ENCODE measurements at places on chromosomes 7 and 10. TPM values are rescaled to one million over a fixed set of nuclear protein-coding genes. Genes with fewer than 3 reads are reported as not detected.
A peak's percentile ranks its signal among the peaks of the same experiment; 100 is the strongest.

DNA sequence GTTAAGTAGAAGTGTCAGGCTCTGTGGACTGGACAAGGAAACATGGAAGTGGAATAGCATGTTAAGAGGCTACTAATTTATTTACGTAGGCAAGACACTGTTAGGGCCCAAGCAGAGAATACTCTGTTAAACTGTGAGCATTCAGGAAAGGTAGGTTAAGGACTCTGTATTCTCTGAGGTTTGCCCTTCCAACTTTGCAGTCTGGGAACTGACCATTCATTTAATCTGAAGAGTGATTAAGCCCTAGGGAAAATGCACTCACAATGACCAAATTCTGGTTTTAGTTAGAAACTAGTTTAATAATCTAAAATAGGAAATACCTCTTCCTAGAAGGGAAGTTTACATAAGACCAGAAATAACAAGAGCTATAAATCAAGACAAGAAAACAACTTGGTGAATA is 266.6 kb downstream of the SUGCT start:
- DNase-seq, result no peak

DNA sequence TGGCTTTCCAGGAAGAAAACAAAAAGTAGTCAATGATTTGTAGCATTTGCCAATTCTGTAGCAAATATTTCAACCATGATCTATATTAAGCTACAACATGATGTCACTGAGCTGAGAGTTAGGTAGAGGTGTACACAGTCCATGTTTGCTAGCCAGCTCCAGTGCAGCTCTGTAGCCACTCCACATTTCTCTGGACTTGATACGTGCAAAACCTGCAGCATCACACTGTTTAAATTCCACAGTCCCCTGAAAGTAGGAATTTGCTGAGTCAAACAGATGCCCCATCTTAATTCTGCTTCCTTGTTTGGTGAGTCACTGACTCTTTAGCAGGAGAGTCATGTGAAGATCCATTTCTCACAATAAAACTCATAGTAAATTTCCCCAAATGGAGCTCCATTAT is 89.8 kb upstream of the LRRTM3 start:
- DNase-seq, result peak; percentile 86

DNA sequence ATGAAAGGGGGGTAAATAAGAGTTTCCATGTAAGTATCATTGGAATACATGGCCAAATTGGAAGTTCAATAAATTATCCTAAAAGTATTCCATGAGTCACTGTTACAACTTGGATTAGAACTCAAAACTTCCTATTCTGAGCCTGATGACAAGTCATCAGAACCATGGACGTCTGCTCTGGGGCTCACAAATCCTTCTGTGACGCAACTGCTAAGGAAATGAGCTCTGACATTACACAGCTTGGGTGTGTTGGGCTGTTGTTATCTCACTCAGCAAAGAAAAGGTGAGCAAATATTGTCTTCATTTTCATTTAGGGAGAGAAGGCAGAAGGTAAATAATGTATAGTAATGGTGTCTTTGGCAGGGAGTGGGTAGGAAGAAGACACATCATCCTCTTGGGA is 214.8 kb upstream of the ADO start:
- DNase-seq, result no peak

DNA sequence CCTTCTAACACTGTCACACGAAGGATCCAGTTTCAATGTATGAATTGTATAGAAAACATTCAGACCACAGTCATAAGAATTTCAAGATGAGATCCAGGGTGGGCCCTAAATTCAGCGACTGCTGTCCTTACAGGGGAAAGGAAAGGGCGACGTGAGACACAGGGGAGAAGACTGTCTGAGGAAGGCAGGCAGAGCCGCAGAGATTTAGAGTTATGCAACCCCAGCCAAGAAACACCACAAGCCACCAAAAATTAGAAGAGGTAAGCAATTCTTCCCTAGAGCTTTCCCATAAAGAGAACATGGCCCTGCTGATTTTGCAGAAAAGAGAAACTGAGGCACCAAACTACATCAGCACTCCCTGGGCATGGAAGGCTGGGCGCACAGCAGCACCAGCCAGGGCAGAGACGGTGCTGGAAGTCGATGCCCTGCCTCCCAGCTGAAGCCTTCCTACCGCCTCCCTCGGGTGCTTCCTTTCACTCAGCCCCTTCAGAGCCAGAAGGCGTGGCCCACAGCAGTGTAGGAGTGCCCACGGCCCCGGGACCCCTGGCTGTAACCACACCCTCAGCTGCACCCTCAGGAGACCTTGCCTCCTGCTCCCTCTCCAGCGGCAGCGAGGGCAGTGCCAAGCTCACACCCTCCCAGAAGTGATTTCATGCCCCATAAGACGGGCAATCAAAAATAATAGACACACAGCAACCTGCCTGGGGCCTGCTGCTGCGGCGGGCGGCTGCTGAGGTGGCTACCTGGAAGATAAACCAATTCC is 81.0 kb upstream of the LRRC4 start:
- DNase-seq, result no peak

DNA sequence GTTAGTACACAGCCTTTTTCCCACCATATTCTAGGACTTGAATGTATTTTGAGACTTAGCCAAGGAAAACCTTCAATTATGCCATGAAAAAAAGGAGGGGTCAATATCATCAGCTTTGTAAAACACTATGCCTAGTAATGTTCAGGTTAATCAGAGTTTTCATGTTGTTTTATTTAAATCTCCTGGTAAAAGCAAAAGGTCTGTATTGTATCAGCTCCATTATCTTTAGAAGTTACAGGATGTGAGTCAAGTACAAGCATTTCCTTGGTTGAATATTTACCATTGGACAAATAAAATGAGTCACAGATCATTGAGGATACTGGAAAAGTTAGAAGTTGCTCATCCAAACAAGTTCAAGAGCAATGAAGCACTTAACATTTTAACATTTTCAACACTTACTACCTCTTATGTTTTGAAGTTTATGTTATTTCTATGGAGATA is 89.9 kb upstream of the CAPZA2 start:
- peak; percentile 97 for DNase-seq

DNA sequence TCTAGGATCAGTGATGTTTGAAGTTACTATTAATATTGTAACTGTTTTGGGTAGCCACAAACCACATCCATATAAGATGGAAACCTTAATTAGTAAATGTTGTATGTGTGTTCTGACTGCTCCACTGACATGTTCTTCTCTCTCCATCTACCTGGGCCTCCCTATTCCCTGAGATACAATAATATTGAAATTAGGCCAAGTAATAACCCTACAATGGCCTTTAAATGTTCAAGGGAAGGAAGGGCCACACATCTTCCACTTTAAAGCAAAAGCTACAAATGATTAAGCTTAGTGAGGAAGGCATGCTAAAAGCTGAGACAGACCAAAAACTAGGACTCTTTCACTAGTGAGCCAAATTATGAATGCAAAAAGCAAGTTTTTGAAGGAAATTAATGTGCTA is 176.4 kb upstream of the ANK3 start:
- no peak for DNase-seq

DNA sequence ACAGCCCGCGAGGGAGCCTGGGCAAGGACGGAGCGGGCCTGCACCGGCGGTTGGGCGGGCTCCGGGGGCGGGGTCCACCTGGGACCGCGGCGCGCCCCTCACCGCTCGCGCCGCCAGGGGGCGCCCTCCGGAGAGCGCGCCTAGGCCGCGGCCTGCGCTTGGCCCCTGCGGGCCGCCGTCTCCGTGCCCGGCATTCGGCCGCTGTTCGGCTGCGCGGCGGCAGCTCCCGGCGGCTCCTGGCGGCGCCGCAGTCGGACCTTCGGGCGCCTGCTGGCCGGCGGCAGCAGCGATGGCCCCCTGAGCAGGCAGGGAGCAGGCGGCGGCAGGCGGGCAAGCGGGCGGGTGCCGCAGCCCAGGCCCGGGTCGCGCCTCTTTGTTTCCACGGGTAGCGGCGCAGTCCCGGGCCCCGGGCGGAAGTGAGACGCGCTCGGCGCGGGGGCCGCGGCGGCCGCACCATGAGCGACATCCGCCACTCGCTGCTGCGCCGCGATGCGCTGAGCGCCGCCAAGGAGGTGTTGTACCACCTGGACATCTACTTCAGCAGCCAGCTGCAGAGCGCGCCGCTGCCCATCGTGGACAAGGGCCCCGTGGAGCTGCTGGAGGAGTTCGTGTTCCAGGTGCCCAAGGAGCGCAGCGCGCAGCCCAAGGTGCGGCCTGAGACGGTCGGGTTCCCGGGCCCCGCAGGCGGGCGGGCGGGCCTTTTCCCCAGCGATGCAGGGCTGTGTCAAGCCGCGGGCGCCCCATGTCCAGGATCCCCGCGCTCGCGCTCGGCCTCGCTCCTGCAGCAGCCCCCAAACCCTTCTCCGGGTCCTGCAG is at the start of gene INTS15:
Gene INTS15, plus strand, starts transcription at position 193 of the 816 bp plus-strand sequence. Its CDS starts 263 bp downstream, at position 456.
- no peak for DNase-seq

DNA sequence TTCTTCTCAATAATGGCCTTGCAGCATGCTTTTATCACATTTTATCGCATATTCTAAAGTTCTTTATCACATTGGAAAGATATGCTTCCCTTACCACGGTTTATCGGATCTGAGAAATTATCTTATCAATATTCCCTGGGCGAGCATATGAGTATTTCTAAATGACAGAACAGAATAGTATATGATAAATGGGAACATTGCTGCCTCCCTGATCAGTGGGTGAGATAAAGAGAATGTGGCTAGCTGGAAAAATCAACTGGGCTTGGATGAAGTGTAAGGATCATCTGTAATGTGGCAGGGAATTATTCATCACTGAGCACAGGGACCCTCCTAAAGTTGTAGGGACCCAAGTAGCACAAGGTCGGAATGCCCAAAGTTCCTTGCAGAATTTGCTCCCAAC is 667.4 kb upstream of the NRP1 start:
- no peak for DNase-seq

The ANKRD30A gene
- total RNA-seq, result not detected

DNA sequence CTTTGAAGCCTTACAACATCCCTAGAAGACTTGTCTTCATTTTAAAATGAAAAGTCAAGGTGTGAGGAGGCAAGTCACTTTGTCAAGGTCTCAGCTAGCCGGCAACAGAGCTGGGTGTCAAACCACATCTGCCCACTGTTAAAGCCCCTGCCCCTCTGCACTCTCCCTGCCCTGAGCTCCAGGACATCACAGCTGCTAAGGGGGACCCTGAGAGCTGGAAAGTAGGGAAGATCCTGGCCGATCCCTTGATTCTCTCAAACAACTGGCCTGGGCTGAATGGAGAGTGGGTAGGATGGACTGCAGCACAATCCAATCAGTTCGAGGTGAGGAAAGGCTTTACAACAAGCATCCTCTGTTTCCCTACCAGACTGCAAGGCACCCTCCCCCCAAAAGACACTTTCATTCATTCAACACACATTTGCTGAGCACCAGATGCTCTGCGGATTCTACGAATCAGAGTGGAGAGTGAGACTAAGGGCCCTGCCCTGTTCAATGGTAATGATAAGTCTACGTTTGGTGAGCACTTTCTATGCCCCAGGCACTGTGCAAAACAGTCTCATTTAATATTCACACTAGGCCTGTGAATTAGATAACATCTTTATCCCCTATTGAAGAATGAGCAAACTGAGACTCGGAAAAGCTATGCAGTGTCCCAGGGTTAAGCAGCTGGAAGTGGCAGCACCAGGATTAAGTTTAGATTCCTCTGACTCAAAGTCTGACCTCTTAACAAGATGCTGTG is 148.1 kb downstream of the HERPUD2 start:
- DNase-seq, result no peak

DNA sequence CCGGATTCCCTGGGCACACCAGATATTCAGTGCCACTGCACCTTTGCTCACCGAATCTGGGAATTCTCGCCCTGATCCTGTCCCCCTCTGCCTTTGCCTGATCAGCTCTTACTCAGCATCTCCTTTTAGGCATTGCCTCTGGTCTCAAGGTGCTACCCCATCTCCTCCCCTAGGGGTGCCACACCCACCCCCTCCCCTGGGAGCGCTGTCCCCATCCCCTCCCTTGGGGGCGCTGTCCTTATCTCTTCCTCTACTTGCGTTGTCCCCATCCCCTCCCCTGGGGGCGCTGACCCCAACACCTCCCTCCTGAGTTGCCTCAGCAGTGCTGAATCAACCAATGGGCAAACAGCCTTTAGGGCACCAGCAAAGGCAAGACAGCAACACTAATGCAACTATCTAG is 686.9 kb upstream of the FOXK1 start:
- DNase-seq, result no peak

- no peak for DNase-seq
These were observed 122.5 kb upstream of the SEM1 start for GRCh38 chr7:96832092-96832662.

- no peak for DNase-seq
These were observed 124.2 kb upstream of the ZNF746 start for GRCh38 chr7:149621776-149622175.

DNA sequence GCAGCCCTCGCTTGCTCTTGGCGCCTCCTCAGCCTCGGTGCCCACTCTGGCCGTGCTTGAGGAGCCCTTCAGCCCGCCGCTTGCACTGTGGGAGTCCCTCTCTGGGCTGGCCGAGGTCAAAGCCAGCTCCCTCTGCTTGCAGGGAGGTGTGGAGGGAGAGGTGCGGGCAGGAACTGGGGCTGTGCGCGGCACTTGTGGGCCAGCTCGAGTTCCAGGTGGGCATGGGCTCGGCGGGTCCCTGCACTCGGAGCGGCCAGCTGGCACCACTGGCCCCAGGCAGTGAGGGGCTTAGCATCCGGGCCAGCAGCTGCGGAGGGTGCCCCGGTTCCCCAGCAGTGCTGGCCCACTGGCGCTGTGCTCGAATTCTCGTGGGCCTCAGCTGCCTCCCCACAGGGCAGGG is 152.1 kb upstream of the SEMA3C start:
- no peak for DNase-seq

DNA sequence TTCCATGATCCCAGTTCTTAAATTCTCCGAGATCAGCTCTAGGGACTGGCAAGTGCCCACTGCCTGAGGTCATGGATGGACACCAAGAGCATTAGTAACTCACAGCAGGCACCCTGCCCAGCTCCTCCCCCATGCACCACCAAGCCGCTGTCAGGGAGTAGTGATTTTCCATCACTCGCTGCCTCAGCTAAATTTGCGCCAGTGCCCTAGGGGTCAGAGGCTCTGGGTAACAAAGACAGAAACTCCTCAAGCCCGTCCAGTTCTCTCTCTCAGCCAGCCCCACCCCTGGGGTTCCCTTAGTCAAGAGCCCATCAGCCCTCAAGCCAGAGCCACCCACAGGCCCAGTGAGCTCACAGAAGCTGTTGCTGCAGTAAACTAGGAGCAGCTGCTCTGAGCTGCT is 30.0 kb downstream of the PAX2 start:
- peak; percentile 22 for DNase-seq

DNA sequence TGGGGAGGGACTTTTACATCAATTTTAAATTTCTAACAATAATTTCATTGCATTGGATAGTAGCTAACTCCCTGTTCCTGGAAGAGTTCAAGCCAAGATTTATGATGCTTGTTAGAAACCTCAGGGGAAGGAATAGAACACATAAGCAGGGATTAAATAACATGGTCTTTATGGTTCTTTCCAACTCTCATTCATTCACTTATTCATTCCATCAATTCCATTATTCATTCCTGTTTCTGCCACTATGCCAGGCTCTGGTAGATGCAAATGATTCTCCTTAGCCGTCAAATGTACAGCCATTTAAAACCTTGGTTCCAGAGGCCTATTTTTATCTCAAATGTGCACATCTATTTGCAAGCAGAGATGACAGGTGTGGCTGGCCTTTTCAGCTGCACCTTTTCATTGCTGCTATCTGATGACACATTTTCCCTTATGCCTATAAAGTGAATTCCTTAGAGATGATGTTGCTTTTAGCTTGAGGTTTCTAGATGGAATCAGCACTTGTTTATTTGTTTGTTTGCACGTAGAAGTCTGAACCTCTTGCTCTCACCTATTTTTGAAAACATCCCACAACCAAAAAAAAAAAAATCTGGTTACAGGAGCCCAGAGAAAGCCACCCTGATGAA is 205.7 kb upstream of the IGFBP3 start:
- DNase-seq, result no peak

GRCh38 chr7:100396421-100396982 is 23.2 kb downstream of the PILRA start:
- no peak for DNase-seq

Data from epithelial cell of proximal tubule (primary cell).